ENCODE measurements at places on chromosomes 12 and 14.

DNA sequence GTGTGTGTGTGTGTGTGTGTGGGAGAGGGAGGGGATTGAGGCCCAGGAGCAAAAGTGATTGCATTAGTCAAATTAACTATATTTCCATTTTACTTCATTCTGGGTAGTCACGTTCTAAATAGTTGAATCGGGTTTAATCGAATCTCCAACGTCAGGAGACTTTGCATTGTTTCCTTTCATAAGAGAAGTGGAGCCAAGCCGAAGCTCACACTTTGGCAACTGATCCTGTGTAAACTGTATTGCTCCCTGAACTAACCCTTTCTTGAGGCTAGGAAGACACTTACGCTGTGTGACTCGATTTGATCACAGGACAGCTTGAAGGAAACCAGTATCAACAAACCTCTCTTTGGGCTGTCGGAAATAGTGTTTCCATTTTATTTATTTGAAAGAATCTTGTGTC is 363.4 kb upstream of the ATP2B1 start:
- no peak for DNase-seq

GRCh38 chr14:50037852-50038251 is 78.5 kb downstream of the VCPKMT start:
- no peak for DNase-seq

GRCh38 chr14:28773861-28774691 is 7.5 kb downstream of the FOXG1 start:
- DNase-seq, result no peak

DNA sequence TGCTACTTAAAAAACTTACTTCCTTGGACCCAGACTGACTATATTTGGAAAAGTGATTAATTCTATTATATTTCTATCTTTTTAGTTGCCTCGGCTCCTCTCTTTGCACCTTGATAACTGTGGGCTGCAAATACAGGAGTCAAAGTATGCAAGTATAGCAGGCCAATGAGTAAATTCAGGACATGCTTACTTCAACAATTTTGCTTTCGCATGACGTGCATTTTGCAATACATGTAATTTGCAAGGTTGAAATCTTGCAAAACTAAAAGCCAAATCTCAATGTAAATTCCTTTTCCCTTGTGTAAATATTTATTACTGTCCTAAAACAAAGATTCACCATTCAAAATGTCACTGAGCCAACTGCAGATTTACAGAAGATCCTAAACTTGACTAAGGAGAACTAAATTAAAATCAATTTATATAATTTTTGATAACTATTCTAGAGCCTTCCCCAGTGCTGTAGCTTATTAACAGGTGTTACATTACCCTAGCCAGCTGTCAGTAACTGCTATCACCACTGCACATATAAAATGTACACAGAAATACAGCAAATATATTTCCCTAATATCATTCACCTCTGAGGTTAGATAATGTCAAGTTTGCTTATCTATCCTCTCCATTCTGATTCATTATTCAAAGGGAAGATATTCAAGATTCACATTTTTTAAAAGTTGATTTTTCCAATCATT is 1069.5 kb downstream of the TRHDE start:
- DNase-seq, result no peak

- DNase-seq, result peak; percentile 10
Observed at GRCh38 chr12:50542448-50542847, 37.7 kb downstream of the DIP2B start.

- DNase-seq, result no peak
Observed at GRCh38 chr12:127429551-127430285, 837.3 kb upstream of the TMEM132C start.

DNA sequence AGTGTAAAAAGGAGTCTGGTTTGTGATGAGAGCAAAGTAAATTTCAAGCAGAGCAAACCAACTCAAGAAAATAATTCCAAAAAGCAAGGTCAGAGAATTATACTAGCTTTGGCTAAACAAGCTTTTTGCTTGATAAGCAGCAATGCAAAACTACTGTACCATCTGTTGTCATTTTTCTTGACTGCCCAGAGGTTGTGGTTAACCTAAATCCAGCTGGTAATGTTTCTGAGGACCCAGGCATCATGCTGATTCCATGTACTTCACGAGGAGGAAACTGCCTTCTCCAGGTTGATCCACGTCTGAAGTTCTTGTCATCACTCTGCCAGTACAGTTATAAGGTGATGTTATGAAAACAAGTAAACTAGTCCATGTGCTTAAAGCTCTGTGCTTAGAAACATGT is 185.2 kb downstream of the ACSS3 start:
- no peak for DNase-seq

- no peak for DNase-seq
Observed at GRCh38 chr14:95784137-95784536, 70.2 kb upstream of the TCL1A start.

- DNase-seq, result peak; percentile 78
Observed at GRCh38 chr12:49347311-49348193, 864 bp downstream of the DNAJC22 start.

- no peak for DNase-seq
Observed at GRCh38 chr14:90626550-90626949, 189.7 kb downstream of the TTC7B start.

- DNase-seq, result no peak
Observed at GRCh38 chr12:78186670-78187069, 356.0 kb downstream of the NAV3 start.

DNA sequence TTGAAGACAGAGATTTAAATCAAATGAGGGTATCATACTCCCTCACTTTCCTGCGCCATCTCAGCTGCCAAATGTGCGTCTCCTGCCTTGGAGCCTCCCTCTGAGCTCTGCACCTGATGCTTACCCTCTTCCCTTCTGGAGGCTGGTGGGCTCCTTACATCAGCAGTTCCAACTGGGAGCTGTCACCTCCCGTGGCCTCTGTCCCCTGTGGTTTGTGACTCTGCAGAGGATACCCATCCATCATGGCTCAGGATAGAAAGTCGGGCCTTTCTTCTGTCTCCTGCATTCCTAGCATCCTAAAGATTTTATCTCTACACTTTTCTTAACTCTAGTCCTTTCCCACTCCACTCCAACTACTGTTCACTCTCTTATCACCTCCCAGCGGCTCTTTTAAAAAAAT is 570.6 kb downstream of the BCL11B start:
- DNase-seq, result no peak

- DNase-seq, result no peak
Observed at GRCh38 chr14:58307597-58308316, 9.4 kb downstream of the ARID4A start.

GRCh38 chr12:65362234-65363031 is 84.0 kb downstream of the MSRB3 start:
- DNase-seq, result no peak

GRCh38 chr14:83291714-83292113 is 1758.1 kb upstream of the SEL1L start:
- no peak for DNase-seq

- DNase-seq, result no peak
Observed at GRCh38 chr12:53729644-53730043, 2.4 kb upstream of the CALCOCO1 start.

DNA sequence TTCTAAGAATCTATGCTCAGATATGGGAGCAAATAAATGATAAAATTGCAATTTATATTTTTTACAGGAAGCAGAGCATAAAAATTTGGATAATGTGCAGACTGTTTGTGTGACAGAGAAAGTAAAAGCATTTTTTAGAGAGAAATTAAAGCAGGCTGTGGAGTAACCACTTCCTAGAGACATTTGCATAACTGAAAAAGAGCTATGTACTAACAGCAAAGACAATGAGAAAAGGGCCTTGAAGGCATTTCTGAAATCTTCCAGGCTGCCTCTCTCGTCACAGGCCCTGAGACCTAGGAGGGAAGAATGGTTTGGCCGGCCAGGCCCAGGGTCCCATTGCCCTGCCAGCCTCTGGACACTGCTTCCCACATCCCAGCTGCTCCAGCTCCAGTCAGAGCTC is 247.2 kb downstream of the ALX1 start:
- no peak for DNase-seq

DNA sequence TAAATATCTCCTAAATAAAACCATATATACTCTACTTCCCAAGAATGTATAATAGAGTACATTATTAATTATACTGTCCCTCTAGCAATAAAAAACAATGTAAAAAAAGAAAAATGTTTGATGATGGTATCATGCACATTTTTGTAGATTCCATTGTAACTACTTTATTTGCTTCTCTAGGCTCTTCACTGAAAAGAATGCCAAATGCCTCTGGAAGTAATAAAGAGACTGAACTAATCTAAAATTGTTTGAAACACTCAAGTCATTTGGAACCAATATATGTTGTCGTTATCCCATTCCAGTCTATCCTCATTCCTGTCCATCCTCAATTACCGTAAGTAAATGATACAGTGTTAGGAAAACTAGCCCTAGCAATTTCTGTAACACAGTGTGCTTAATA is 233.6 kb downstream of the C12orf50 start:
- no peak for DNase-seq

GRCh38 chr12:66596199-66596598 is 82.7 kb downstream of the GRIP1 start:
- no peak for DNase-seq

GRCh38 chr12:80129895-80130530 is 30.7 kb downstream of the OTOGL start:
- no peak for DNase-seq

DNA sequence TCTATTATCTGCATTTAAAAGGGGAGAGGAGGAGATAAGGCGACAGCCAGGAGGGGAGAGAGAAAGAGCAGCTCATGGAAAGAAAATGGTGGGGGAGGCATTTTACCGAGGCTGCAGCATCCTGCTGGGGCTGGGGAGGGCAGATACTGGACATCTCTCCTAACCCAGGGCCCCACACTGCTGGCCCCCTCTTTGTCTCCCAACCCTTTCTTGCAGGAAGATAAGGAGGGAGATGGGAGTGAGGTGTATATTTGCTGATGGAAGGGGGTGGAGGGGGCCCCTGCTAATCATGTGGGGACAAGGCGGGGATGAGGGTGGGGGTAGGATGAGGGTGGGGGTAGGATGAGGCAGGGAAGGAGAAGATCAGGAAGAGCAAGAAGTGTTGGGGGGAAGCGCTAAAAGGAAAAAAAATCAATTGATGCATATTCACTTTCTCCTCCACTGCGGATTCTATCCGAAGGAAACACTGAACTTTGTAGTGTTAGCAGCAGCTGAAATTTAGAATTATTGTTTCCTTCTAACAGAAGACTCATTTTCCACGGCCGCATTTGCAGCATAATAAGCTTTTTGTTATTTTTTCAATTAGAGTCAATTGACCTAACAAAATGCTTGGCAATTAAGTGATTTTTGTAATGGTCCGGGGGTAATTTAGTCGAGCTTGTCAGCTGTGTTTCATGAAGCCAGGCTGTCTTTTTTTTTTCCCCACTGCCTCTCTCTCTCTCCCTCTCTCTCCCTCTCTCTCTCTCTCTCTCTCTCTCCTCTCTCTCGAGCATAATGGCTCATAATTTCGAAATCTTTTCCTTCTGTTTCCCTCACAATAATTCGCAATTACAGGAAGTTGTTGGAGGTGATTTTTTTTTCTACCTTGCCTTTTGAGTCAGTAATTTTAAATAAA is 1134.6 kb downstream of the BCL11B start:
- peak; percentile 39 for DNase-seq

GRCh38 chr12:108333898-108334699 is 5.0 kb downstream of the CMKLR1 start:
- DNase-seq, result no peak

- DNase-seq, result no peak
Observed at GRCh38 chr12:6235906-6236640, 35.9 kb downstream of the CD9 start.

DNA sequence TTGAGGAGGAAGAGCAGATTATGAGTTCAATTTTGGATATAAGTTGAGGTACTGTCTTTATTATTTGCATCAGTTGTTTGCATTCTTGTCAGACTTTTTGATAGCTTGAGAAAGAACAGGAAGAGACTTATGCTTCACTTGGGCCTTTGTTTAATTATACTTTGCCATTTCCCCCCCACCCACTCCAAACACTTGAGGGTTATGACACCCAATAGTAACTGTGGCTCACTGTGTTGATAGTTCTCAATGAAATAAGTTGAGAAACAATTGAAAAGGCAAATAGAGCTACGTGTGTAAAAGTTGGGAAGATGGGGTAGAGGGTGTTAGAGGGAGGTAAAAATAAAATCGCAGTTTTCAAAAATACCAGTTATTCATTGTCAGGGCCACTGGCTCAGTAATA is 17.7 kb downstream of the NAA30 start:
- no peak for DNase-seq

GRCh38 chr14:73623504-73624054 is 11.3 kb downstream of the ACOT6 start:
- DNase-seq, result no peak

- DNase-seq, result no peak
Observed at GRCh38 chr12:102435827-102436436, 44.4 kb downstream of the IGF1 start.
